Dermis blood vessel endothelial cell (primary cell): ENCODE measurements at places on chromosomes 2 and 18. TPM values are rescaled to one million over a fixed set of nuclear protein-coding genes. Genes with fewer than 3 reads are reported as not detected.

DNA sequence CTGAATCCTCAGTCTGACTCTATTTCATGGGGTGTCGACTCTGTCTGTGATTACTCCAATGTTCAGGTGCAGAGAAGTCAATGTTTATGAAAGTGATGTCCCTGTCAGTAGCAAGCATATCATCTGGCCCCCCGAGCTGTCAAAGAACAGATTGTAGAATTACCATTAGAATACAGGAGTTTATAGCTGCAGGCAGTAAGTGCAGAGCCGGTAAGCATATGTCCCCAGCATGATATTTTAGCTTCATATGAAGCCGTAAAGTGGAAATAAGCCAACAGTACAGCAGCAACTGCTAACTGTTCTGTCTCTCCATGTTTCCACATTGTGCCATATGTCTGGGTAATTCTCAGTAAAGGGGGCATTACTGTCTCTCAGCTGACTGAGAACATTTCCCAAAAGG is 541.8 kb downstream of the SOX11 start:
- no peak for DNase-seq

- no peak for DNase-seq
These were observed 99.5 kb downstream of the MRO start for GRCh38 chr18:50720325-50720674.

DNA sequence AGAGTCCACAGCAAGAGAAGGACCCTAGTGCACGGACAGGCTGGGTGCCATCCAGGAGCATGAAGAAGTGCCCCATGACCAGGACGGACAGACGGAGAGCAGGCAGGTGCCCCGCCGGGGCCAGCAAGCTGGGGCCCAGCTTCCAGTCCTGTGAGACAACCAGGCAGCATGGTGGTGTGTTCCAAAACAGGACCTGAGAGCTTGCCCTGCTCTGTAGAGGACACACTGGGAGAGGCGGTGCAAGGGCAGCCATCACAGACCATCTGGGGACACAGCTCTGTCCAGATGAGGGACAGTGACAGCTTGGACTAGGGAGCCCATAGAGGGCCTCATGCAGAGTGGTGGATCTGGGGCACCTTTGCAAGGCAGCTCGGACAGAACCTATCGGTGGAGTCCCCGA is 279.8 kb downstream of the EIPR1 start:
- DNase-seq, result no peak

DNA sequence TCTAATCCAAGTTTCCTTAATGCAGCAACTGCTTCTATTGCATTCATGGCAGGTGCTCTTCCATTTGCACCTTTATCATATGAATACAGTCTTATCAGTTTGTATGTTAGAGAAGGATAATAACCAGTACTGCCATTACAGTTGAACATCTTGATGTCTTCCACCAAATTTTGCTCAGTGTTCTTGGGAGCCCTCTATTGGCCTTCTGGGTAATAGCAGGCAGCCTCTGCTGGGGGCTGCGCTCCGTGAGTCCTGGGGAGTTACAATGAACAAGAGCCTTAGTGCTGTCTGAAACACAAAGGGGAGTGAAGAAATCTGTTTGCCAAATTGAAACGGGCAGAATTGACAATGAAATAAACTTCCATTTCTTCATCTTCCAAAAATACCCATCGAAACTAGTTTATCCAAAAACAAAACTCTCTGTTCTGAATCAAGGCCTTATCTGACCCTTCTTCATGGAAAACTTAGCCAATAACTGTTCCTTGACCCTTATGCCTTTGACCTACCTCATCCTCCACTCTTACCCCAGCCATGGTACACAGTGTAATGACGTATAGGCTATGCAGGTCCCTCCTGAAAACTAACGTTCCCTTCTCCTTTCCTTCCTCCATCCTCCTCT is 79.9 kb downstream of the ALK start:
- DNase-seq, result peak; percentile 53

DNA sequence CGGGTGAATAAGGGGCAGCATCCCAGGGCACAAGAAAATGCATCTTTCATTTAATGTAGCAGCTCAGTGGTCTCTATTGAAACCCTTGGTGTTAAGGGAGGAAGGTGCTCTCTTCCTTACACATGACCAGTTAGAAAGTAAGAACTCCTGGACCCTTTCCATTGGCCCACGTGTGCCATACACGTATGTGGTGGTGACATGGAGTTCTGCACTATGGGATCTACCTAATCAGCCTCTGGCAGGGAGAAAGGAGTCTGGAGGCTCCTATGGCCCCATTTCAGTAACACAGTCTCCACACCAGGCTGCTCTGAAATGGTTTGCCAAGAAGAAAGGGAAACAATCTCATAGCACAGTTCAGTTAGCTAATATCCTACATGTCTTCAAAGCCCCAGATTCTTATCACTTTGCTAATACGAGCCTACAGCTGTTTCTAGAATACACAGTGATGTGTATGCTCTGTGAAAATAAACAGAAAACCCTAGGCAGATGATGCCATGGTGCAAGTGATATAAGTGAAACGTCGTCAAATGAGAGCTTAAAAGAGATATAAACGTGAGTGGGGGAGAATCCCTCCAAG is 7.0 kb downstream of the EFEMP1 start:
- peak; percentile 59 for DNase-seq

- no peak for DNase-seq
These were observed 107.2 kb downstream of the SCG2 start for GRCh38 chr2:223494942-223495341.

DNA sequence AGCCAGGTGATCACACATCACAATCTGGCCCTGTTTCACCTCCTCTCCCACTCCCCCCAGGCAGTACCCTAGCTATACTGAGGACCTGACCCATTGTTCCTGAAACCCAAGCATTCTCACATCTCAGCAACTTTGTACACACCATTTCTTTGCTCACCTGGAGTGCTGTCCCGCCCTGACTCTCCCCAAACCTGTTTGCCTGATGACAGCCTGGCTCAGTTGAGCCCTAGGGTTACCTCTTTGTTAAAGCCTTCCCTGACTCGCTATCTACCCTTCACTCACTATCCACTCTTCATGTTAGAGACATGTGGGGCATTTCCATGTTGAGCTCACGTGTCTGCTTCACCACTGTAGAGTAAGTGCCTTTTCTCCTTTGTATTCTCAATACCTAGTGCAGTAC is 49.1 kb downstream of the GREB1L start:
- DNase-seq, result no peak

- DNase-seq, result no peak
These were observed 94.9 kb upstream of the MGAT4A start for GRCh38 chr2:98825858-98826257.

GRCh38 chr2:220891405-220891804 is 680.7 kb downstream of the EPHA4 start:
- no peak for DNase-seq

Gene NEUROD1
- total RNA-seq, result not detected in 2 replicates
